Esophagus squamous epithelium (tissue), 5 donors: ENCODE measurements at places on chromosomes 1 and 21.

DNA sequence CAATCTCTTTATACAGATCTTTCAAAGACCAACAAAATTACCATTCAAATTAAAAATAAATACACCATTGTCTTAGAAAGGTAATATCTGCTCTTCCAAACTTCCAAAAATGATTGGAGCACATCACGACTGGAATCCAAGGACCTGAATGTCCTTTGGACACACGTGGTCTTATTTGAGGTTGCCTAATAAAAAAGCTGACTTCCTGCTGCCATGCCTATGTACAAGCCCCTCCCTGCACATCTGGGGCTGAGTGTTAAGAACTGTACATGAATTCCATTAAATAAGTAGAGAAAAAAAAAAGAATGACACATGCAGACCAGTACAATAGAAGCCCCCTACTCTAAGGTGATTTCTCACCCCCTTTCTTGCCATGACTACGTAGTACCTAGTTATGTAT lies 73.6 kb downstream of the SUSD4 start:
- DNase-seq: no peak

- no peak for DNase-seq
These were observed 1.3 kb downstream of the PIK3R3 start for GRCh38 chr1:46131093-46131492.

- no peak for DNase-seq
These were observed 3.0 kb downstream of the CDC42 start for GRCh38 chr1:22055463-22055862.

- DNase-seq: no peak
These were observed 33.5 kb downstream of the USP24 start for GRCh38 chr1:55181666-55182065.

GRCh38 chr1:35544976-35545375 lies 12.2 kb downstream of the KIAA0319L start:
- DNase-seq: no peak
